Hypothalamus (tissue), 51 donors: ENCODE measurements at places on chromosomes 12 and 14.

DNA sequence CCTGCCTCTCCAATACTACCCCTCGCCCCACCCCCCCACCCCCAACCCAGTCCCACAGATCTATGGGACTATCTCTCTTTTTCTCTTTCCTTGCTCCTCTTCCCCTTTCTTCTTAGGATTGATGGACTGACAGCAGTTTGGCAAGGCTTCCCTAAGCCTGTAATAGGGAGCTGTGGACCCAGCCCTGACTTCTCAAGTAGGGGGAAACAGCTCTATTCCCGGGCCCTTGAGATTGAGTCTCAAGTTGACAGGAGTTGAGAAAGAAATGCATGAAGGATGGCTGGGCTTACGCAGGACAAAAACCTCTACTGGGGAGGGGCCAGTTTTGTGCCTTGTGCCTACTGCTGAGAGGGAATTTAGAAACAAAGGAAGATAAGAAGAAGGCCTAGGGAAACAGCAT lies 60.4 kb downstream of the SMUG1 start:
- no peak for DNase-seq

DNA sequence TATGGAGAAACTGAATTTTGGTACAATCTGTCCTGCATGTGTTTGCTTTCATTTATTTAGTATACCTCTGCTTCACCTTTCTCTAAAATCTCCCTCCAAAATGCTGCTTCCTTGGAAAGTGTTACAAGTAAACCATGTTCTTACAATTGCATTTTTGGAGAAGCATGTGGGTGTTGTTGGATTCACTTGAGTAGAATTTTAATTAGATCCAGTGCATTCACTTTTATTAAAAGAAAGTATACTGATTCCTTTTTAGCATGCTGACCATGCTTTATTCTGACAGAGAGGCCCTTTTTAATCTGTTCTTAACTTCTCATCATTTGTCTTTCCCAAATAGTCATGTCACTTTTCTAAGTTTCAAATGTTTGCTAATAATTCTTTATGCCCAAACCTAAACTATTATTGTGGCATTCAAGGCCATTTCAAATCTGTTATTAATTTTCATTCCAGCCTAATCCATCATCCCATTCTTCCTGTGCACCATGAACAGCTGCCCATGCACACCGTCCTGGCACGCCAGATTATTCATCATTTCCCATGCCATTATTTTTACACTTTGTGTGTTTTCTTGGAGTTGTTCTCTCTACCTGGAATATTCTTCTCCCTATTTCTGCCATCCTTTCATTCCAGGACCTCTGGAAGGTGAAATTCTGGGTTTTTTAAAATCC lies 90.7 kb downstream of the METTL25 start:
- DNase-seq, result no peak

- DNase-seq, result no peak
Observed at GRCh38 chr14:87966816-87967215, 26.2 kb downstream of the GALC start.

DNA sequence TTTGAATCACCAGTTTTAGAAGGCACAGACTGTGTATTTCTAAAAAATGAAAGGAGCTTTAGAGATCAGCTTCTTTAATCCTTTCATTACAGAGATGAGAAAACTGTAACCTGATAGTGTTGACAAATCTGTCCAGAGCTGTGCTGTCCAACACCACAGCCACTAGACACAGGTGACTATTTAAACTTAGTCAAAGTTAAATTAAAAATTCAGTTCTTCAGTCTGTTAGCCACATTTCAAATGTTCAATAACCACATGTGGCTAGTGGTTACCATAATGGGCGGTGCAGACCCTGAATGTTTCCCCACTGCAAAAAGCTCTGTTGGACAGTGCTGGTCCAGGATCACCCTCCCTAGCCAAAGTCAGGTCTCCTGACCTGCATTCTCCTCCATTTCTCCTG lies 21.6 kb downstream of the DAD1 start:
- DNase-seq, result no peak

DNA sequence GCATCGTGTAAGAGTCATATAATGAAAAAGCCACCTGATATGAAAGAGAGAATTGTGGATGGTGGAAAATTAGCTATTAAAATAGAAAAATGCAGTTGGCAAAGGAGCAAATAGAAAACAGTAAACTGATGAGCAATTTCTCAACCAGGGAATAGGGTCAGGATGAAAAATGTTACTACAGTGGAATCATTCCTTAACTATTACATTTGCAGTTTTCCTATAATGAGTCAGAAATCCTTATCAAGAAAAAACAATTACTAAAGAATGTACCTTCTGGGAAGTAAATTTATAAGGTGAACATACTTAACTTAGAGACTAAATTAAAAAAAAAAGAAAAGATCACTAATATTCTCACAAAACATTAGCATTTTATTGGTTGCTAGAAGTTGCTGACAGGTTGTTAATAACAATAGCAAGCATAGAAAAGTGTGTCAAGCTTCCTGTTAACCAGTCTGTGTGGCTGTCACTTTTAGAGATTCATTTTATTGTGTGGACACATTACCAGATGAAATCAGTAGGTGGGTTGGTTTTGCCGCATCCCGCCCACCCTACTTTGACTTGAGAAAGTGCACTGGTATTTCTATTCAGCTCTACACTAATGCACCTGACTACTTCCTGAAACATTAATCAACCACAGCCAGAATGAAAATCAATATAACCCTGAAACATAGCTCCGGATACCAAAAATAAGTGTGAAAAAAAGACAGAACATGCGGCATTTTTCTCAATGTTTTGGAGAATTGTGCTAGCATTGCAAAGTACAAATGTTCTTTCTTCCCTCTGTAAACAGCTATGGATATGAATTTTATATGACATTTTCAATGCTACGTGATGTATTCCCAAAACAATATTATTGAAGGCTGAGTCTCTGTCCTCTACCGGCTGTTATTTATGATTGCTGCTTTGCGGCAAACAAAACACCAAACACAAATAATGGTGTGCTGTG lies 576.7 kb downstream of the SLC16A7 start:
- no peak for DNase-seq

GRCh38 chr12:86748894-86749293 lies 492.7 kb upstream of the MGAT4C start:
- DNase-seq, result no peak

DNA sequence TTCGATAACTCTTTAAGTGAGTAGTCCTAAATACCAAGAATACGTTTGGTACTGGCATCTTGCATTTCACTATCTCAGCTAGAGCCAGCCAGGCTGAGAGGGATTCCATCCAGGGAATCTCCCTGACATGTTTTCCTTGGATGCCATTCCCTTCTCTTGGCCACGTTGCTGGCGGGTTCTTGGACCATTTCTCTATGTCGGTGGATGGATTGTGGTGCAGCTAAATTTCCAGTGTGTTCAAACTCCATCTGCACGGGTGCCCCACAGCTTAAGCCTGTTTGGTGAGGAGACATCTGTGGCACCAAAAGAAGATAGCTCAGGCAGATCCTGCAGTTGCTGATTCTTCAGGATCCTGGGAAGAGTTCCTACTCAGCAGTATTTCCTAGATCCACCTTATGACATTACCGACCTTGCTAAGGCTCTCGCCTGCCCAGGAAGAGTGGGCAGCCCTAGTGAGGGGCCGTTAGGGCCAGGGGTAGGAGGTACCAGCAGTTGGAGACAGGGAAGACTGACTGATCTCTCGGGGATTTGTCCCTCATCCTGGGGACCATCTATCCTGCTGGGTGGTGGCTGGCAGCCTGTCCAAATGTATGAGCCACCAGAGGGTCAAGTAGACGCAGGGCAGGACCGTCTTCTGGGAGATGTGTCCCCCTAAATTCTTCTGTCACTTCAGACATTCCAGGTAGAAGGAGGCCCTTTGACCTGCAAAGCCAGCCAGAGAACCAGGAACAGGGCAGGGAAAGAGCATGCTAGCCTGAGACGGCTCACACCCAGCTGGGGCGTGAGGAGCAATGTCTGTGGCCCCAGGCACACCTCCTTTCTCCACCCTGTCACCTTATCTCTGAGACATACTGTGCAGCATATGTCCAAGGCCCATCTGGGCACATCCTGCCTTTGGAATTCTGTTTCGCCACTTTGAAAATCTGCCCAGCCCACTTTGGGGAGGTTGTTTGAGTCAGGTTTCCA lies 72.6 kb upstream of the CAPRIN2 start:
- DNase-seq, result no peak

DNA sequence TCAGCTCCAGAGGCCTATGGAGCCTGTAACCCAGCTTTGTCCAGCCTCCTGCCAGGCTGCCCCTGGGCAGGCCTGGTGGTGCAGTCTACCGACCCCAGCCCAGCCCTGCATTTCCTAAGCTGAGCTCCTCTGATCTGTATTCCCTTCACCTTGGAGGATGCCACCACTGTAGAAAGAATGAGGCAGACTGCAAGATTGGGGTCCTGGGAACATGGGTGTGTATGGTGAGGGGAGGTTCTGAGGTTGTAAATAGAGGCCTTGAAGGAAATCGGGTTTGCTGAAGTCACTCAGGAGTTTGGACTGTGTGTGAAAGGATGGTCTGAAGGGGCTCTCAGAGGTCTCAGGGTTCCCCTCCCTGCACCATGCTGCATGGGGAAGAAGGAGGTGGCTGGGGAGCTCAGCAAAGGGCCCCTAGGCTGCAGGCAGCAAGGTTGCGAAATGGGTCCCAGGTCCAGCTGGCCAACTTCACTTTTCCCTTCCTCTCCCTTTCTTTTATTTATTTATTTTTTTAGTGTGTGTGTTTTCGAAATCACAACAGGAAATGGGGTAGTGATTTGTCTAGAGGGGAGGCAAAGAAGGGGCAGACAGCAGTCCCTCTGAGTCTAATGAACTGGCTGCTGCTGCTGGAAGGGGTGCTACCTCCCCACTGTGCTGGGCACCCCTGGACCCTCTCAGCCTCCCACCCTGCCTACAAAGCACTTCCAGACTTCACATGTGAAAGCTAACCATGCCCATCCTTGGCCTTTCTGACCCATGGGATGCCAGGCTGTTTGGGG lies 1.2 kb upstream of the LRP1-AS start:
- no peak for DNase-seq

- no peak for DNase-seq
Observed at GRCh38 chr12:63228853-63229252, 77.9 kb upstream of the AVPR1A start.

DNA sequence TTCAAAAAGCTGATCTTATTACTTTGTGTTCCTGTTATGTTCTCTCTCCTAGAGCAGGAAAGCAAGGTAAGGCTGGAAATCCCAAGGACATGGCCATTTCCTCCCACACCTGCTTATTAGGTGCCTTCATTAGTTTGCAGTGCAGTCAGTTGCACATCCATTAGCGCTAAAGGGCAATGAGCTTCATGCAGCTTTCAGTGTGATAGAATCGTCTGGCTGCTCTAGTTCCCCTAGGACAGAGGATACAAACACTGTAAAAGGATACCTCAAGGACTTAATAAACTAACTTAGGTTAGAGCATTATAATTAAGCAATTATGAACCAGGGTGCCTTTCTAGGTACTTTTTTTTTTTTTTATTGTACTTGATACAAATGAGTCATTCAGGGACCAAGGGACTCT lies 21.1 kb downstream of the TMEM117 start:
- no peak for DNase-seq

DNA sequence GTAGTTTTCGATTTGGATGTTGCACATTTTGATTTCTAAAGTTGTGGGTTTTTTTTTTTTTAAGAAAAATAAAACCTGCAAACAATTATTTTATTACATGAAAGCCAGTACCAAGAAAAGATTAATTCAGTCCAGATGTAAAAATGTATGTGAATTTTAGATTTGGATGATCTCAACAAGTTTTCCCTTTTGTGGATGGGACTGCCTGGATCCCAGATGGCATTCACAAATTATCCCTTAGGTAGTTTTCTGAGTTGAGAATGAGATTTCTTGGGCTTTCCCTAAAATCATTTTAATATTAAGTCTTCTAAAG lies 2.8 kb downstream of the FRMD6 start:
- DNase-seq, result no peak

DNA sequence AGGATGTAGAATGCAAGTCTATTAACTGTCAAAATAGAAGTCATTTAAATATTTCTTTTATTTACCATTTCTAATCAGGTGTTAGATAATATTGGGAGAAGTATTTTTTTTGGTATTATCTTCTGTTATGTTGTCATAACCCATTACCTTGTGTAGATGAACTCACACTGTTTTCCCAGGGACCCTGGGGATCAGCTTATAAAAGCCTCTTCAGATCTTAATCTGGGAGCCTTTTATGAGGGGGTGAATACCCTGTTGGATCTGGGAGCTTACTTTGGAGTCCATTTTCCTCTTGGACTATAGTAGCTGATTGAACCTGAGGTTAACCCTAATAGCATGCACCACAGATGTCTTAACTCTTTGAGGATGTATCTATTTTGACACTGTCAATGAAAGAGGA lies 176.3 kb upstream of the ATP2B1 start:
- DNase-seq, result no peak

- peak; percentile 38 for DNase-seq
Observed at GRCh38 chr12:74021937-74022336, 515.7 kb upstream of the ATXN7L3B start.

DNA sequence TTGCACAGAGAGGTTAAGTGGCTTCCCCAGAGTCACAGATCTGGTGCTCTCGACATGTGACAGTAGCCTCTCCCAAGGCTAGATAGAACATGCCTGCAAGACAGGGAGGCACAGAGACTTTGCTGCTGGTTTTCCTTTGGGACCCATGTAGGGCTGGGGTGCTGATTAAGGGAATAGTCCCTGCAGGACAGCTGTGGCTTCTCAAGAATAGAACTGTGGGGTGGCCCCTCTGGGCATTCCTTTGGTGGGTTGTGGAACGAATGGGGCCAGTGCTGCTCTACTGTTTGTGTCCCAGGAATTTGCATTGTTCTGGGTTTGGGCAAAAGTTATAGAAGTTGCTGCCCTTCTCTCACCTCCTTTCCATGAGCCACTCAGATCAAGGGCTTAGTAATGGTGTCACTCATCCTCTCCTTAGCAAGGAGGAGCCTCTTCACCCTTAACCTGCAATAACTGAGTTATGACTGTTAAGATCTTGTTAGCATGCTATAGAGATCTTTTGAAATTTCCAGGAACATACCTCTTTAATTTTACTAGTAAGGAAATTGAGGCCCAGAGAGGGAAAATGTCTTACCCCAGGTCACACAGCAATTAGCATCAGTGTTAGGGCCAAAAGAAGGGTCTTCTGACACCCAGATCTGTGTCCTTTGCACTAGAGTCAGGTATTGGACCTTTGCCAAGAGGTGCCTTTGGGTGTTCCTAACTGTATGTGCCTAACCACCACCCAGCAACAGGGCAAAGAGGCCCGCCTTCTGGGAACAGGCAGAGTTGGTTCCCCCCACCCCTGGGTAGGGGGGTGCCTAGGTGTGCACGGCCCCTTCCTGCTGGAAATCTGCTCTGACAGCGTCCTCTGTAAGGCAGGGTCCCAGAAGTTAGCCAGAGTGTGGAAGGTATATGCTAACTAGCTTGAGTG lies 31.4 kb downstream of the CD9 start:
- DNase-seq, result no peak
